ENCODE measurements at places on chromosomes 2 and 18. TPM values are rescaled to one million over a fixed set of nuclear protein-coding genes. Genes with fewer than 3 reads are reported as not detected.

GRCh38 chr2:238703053-238703415 lies 144.9 kb upstream of the TWIST2 start:
- H3K4me1 ChIP-seq, result no peaks in the 10 kb centered on the region
- H3K27ac ChIP-seq, result no peak overlapping the region
- no peak overlapping the region for H3K4me3 ChIP-seq
- DNase-seq, result no peak
- no peaks in the 10 kb centered on the region for H3K36me3 ChIP-seq
- H3K27me3 ChIP-seq, result no peaks in the 10 kb centered on the region

GRCh38 chr2:206323486-206323885 lies 49.0 kb downstream of the ZDBF2 start:
- H3K36me3 ChIP-seq, result no peaks in the 10 kb centered on the region
- no peaks in the 10 kb centered on the region for H3K4me1 ChIP-seq
- H3K4me3 ChIP-seq, result no peak overlapping the region
- H3K27ac ChIP-seq, result no peak overlapping the region
- no peak for DNase-seq
- H3K27me3 ChIP-seq, result 0 out of 2 replicates have a peak, but pooled peaks cover 3% of the 10 kb centered on the region

GRCh38 chr2:181779288-181780021 lies 99.1 kb upstream of the NEUROD1 start:
- H3K27me3 ChIP-seq, result no peaks in the 10 kb centered on the region
- H3K4me3 ChIP-seq, result no peak overlapping the region
- no peak overlapping the region for H3K27ac ChIP-seq
- H3K4me1 ChIP-seq, result peaks cover 52% of the 10 kb centered on the region
- DNase-seq, result no peak

The SLC9A2 gene
- total RNA-seq, result 8.8 TPM

The ALS2 gene
- 23.8 TPM for total RNA-seq
